Panc1 (cell line): ENCODE measurements at places on chromosomes 7 and 10. TPM values are rescaled to one million over a fixed set of nuclear protein-coding genes. Genes with fewer than 3 reads are reported as not detected.

The GALNT17 gene
- not detected for total RNA-seq

DNA sequence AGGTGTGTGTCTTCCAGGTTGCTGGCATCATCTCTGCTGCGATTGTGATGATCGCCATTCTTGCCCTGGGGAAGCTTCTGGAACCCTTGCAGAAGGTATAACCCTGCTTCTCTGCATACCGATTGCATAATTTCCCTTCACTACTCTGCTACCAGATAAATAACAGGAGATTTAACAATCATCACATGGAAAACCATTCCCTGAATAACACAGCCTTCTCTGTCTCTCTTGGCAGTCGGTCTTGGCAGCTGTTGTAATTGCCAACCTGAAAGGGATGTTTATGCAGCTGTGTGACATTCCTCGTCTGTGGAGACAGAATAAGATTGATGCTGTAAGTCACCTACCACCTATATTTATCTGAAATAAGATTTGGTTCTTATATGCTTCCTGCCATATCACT, 33.8 kb downstream of the SLC26A4 start:
- H3K27me3 ChIP-seq = peaks cover 14% of the 10 kb centered on the region
- H3K27ac ChIP-seq = no peak overlapping the region
- H3K4me3 ChIP-seq = no peak overlapping the region
- H3K4me1 ChIP-seq = no peaks in the 10 kb centered on the region

GRCh38 chr10:50242777-50243176, 8.5 kb downstream of the ASAH2 start:
- H3K27me3 ChIP-seq = peaks cover 22% of the 10 kb centered on the region
- no peak overlapping the region for H3K4me3 ChIP-seq
- no peak for DNase-seq
- H3K36me3 ChIP-seq = no peaks in the 10 kb centered on the region
- no peak overlapping the region for H3K27ac ChIP-seq

The SUGCT gene
- total RNA-seq = 3.1 TPM

DNA sequence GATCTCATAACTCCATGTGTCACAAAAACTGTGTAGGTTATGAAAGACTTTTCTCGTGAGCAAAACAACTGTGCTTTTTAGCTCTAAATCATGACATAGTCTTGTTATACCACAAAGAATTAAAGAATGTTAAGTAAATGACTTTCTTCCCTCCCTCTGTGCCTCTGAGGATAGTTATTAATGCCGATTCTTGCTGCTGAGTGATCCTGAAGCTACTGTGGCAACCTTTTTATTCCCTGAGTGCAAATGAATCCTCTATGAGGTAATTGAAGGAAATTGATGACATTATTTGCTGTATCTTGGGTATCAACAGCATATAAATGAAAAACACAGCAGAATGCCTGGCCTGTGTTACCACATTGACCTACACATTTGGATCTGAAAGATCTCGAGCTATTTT, 142.2 kb upstream of the HDAC9 start:
- no peaks in the 10 kb centered on the region for H3K27me3 ChIP-seq
- no peaks in the 10 kb centered on the region for H3K36me3 ChIP-seq
- no peak for DNase-seq

The PNLIP gene
- total RNA-seq = 1.5 TPM

The CARD11 gene
- 0.82 TPM for total RNA-seq

DNA sequence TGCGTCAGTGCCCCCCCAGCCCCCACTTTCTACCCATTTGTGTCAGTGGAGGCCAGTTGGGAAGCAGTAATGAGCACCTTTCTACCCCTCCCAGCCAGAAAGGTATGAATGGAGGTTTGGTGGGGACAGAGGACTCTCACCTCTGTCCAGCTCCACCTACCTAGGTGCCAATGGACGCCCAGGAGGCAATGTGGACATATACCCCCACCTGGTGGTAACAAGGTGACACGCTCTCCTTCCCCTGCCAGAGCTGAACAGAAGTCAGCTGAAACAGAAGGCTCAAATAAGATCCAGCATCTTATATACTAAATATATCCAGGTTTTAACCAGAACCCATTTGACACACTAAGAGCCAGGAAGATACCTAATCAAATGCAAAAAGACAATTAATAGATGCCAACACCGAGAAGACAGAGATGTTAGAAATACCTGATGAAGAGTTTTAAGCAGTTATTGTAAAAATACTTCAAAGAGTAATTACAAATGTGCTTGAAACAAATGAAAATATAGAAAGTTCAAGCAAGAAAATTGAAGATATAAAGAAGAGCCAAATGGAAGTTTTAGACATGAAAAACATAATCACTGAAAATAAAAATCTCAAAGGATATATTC, 18.4 kb upstream of the SORCS3 start:
- H3K27ac ChIP-seq = no peak overlapping the region
- no peak for DNase-seq
- no peaks in the 10 kb centered on the region for H3K36me3 ChIP-seq
- no peak overlapping the region for H3K4me3 ChIP-seq
- no peaks in the 10 kb centered on the region for H3K4me1 ChIP-seq
- H3K27me3 ChIP-seq = peaks cover 5% of the 10 kb centered on the region; the same call in 1 of the 2 replicates

The TRPV5 gene
- not detected for total RNA-seq

The ASAH2 gene
- 6.5 TPM for total RNA-seq

- no peaks in the 10 kb centered on the region for H3K36me3 ChIP-seq
- H3K27me3 ChIP-seq = peaks cover 2% of the 10 kb centered on the region; the same call in 1 of the 2 replicates
Measured at GRCh38 chr10:130427216-130427722, 291.1 kb downstream of the GLRX3 start.

The TMEM176A gene
- total RNA-seq = 0.39 TPM

DNA sequence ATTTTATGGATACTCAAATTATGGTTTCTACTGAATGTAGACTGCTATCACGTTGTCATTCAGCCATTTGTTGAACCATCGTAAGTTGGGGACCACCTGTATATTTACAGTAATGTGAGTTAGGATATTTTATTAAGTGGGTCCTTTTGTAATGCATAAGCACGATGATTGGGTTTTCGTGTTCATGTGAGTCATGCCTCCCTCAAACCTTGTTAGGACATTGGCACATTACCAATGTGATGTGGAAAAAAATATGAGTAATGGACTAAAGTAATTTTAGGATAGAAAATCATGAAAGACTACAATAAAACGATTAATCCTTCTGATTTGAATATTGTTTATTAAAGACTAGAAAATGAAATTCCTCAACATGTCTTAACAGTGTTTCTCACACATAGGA, 8.7 kb downstream of the SMC3 start:
- peaks cover 87% of the 10 kb centered on the region for H3K36me3 ChIP-seq
- H3K4me3 ChIP-seq = no peak overlapping the region
- peaks cover 4% of the 10 kb centered on the region for H3K4me1 ChIP-seq
- no peaks in the 10 kb centered on the region for H3K27me3 ChIP-seq
- DNase-seq = no peak

GRCh38 chr10:116223289-116223688, 49.7 kb downstream of the GFRA1 start:
- H3K27ac ChIP-seq = no peak overlapping the region
- no peak for DNase-seq
- H3K27me3 ChIP-seq = no peaks in the 10 kb centered on the region
- no peak overlapping the region for H3K4me3 ChIP-seq

DNA sequence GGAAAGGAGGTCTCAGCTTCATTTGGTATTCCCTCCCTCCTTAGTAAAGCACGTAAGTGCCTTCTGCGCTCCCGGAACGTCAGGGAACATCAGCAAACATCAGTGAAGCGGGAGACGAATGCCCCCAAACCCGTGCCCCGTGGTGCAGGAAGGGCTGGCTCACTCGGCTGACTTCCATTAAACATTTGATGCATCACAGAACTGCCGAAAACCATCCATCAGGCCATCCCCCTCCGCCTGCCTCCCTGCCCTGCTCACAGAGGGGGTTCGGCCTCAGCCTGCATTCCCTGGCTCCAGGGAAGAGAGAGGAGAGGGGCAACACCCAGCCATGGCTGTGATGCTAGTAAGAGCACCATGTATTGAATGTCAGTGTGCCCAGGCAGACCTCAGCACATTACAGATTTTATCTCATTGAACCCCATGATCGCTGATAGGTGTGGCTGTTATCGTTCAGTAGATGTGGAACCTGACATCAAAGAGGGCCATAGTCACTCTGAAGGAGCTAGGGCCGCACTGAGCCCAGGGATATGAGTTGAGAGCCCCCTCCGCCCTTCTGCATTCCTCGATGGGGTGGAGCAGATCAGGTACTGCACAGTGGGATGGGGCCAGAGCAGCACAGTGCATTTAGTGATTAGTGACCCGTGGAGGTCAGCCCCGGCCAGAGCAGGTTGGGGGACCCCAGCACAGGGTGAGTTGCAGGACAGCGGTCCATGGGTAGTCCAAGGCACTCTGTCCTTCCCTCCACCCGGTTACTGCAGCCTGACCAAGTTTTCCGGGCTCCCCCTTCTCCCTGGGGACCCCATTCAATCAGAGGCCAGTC, 146.4 kb downstream of the RPS24 start:
- H3K27ac ChIP-seq = no peak overlapping the region
- DNase-seq = no peak
- no peaks in the 10 kb centered on the region for H3K36me3 ChIP-seq

The LRIT1 gene
- not detected for total RNA-seq

DNA sequence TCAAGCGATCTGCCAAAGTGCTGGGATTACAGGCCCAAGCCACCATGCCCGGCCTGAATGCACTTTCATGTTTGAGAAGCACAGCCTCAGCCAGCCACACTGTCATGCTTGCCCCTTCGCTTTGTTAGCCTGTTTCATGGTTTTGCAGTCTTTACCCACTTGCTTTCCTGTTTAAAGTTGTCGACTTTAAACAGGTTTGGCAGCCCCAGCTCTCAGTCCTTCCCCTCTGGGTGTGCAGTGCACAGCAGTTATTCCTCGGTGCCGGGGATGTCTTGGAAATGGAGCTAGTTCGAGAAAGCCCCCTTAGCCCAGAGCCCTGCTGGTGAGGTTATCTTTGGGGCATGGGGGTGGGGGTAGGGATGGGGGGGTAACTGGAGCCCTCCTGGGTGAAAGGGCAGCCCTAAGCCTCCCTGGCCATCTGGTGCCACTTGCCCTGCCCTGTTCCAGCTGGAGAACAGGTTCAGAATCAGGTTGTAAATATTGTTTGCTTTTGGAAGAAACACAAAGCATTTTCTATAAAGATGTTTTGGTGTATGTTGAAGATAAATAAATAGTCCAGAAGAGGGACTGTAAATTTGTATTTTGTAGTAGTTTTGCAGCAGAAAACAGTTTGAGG, 14.8 kb downstream of the TSPAN14 start:
- H3K27ac ChIP-seq = no peak overlapping the region
- no peaks in the 10 kb centered on the region for H3K36me3 ChIP-seq
- no peak for DNase-seq

The CALHM3 gene
- total RNA-seq = not detected

The LDB3 gene
- 0.15 TPM for total RNA-seq

- H3K27me3 ChIP-seq = no peaks in the 10 kb centered on the region
- no peaks in the 10 kb centered on the region for H3K36me3 ChIP-seq
- H3K4me1 ChIP-seq = peaks cover 44% of the 10 kb centered on the region
- H3K27ac ChIP-seq = no peak within 1 kb of the TSS
- H3K4me3 ChIP-seq = no peak within 1 kb of the TSS
Measured at GRCh38 chr10:133276435-133277201, at the start of gene ADAM8. TSS of gene ADAM8 (minus strand) at chr10:133276868. CDS start at chr10:133276817, 51 bp downstream.

DNA sequence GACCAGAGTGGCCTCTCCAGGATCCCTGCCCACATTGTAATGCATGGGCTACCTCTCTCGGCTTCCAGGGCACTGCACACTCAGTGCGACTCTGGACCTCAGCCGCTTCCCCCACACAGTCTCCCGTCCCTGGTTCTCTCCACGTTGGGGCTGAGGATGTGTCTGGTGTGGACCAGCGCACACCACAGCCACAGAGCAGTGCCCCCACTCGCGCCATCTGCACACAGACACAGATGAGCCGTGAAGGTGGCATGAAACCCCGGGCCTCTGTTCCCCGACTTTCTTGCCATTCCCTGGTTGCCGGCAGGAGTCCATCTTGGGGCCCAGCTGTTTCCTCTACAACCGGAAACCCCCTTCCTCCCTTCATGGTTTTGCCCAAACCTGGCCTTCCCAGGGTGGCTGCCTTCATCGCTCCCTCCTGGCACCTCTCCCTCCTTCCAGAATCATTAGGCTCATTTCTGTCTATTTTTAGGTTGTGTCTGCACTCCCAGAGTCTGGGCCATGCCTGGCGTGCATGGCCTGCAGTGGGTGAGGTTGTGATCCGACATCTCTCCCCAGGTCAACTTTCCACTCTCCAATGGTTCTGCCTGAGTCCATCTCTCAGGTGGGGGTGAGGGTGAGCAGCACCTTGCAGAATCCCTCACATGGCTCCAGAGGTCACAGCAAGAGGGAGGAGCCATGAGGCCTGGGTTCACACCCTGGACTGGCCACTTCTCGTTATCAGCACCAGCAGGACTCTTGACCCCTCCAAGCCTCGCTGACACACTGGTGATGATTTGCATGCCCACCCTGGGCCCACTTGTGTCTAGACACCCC, 10.1 kb downstream of the RASGEF1A start:
- no peaks in the 10 kb centered on the region for H3K36me3 ChIP-seq
- H3K27me3 ChIP-seq = no peaks in the 10 kb centered on the region

The SFTPA1 gene
- 3.8 TPM for total RNA-seq

DNA sequence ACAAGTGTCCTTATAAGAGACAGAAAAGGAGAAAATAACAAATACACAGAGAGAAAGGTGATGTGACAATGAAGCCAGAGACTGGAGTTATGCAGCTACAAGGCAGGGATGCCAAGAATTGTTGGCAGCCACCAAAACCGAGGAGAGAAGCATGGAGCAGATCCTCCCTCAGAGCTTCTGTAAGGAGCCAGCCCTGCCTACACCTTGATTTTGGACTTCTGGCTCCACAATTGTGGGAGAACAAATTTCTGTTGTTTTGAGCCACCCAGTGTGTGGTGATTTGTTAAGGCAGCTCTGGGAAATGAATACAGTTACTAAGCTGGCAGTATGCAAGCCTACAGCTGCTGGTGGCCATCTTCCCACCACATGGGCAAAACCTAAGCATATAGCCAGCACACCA, 163.6 kb downstream of the GRM8 start:
- no peak overlapping the region for H3K4me3 ChIP-seq
- DNase-seq = no peak
- no peak overlapping the region for H3K27ac ChIP-seq
- no peaks in the 10 kb centered on the region for H3K27me3 ChIP-seq

The LIPK gene
- total RNA-seq = not detected

- no peaks in the 10 kb centered on the region for H3K36me3 ChIP-seq
- DNase-seq = no peak
- H3K27ac ChIP-seq = no peak overlapping the region
Measured at GRCh38 chr10:71397296-71398212, 834 bp downstream of the CDH23 start.

DNA sequence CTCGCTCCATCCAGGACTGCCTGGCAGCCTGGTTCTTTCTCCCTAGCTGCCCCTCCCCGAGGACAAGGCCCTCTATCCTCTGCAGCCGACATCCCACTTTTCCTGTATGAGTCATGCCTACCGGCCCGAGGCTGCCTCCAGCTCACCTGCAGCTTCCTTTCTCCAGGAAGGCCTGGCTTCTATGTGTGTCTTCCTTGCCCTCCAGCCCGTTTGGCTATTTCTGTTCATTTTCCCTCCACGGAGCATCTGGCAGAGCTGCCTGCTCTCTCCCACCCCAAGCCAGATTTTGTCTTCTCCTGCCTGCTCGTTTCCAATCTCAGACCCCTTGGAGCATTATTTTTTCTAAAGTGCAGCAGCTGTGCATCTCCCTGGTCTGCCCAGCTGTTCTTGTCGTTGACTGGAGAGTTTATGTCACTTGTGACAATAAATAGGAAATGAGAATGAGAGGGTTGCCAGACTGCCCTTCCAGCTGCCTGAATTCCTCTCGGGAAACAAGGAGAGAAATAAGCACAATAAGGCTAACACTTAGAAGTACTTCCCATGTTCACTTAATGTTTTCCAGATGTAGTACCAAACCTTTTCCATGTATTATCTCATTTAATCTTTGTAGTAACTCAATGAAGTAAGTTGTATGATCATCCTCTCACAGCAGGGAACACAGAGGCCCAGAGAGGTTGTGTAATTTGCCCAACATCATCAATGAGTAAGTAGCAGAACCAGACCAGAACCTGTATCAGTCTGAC, 19.7 kb downstream of the UBTD1 start:
- H3K27me3 ChIP-seq = no peaks in the 10 kb centered on the region
- no peak overlapping the region for H3K4me3 ChIP-seq
- H3K4me1 ChIP-seq = peaks cover 23% of the 10 kb centered on the region
- H3K36me3 ChIP-seq = no peaks in the 10 kb centered on the region
